ENCODE measurements at places on chromosomes 3 and 15.
A peak's percentile ranks its signal among the peaks of the same experiment; 100 is the strongest.

GRCh38 chr3:142022381-142022780 lies 127.0 kb downstream of the TFDP2 start:
- no peak for DNase-seq

DNA sequence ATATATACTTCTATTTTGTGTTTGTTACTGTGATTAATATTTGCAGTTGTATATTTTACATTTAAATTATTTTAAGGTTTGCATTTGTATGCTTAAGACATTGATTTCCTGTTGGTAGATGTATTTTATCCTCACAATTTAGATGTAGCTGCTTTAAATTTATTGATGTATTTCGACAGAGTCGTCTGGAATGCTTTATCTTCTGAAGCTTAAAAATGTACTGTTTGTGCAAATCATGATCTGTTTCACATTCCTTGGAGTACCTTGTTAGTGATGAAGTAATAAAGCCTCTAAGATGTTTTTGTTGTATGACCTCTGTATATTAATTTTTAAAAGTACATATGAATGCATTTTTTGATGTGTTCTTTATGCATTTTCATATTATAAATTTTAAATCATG lies 1.9 kb downstream of the CHD2 start:
- no peak for DNase-seq

DNA sequence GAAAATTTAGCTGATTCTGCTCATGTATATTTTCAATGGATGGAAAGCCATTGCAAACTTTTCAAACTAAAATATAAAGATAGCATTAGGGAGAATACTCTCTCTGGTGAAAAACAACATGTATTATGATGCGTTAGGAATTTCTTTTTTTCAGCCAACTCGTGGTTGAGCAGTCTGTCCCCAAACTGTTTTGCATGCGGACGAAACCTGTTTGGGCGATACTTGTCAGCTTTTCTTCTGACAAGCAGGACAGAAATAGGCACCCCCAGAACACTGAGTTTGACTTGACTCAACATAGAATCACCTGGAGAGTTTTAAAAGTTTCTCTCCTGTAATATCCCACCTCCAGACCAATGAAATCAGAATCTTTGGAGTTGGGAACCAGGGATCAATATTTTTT lies 417.5 kb upstream of the TPRG1 start:
- no peak for DNase-seq

DNA sequence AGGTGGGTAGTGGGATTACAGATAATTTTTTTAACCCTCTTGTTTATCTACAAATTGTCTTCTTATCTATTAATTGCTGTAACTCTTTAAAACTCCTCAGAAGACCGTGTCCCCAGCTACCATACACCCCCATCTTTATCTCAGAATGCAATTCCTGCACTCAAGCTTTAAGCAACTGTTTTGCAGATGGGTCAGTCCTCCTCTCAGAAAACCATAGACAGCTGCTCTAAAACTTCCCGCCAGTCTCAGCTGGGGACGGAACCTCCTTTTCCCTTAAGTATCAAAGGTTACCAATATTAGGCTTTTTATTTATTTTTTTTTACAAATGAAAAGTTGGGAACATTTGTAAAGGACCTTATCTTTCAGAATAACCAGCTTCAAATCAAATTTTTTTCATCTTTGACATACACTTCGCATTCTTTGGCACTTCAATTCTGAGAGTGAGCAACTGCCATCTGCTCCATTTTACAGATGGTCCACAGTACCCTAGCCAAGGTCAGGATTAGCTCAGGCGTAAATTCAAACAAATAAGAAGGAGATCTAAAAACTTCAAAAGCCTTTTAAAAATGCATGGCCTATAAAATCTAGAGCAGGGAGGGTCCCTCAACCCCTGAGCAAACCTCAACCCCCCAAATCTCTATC lies 1.3 kb downstream of the GATM start:
- DNase-seq = no peak

- no peak for DNase-seq
These were observed 45.7 kb downstream of the CTDSPL start for GRCh38 chr3:37907371-37907770.

- no peak for DNase-seq
These were observed 151.9 kb downstream of the ADAMTS17 start for GRCh38 chr15:100189849-100190248.

DNA sequence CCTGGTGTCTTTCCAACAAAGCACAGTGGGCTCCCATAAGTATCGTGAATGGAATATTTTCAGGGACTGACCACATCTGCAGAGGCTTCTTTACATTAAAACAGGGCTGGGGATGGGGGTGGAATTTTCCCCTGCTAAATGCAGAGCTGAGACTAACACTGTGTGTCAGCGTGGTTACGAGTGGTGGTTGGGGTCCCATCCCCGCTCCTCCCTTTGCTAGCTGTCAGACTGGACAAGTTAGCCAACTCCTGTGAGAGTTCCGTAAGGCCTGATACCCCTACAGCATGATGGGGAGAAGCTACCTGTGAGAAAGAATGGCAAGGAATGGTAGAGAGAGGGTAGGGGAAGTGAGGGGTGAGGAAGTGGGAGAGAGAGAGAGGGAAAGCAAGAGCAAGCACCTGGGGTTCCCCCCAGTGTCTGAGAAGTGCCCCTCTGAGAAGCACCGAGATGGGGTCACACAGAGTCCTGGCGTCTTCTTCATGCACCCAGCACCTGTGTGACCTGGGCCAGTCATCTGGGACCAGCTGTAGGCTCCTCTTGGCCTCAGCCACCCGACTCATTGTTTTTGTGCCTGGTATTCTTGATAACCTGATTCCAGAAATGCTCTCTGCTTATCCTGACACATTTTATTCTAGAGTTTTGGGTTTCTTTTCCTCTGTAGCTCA lies 395.8 kb downstream of the CACNA2D3 start:
- no peak for DNase-seq

DNA sequence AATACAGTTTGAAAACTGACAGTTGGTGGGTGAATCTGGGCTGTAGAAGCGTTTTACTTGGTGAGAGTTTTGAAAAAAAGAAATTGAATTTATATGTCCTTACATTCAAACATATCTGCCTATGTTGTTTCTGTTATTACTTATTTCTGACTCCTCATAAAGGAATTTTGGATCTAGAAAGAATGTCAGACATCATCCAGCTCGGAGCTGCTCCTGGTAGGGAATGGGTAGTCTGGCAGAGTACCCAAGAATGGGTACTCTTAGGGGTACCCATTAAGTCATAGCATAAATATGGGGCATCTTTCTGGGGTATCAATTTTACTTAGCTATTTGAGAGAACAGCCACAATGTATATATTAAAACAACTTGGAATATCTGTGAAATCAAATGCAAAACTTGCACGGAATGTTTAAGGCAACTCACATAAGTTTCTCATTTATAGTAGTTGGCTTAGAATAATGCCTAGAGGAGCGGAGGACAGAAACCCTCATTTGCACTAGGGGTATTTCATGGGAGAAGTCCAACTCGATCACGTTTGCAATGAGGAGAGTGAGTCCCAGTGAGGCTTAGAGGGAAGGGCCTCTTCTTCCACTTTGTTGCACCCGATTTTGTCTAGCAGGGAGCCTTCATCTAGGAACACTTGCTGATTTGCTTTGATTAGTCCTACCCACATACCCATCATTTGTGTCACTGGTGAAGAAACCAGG lies 2.4 kb upstream of the LARP6 start:
- no peak for DNase-seq

DNA sequence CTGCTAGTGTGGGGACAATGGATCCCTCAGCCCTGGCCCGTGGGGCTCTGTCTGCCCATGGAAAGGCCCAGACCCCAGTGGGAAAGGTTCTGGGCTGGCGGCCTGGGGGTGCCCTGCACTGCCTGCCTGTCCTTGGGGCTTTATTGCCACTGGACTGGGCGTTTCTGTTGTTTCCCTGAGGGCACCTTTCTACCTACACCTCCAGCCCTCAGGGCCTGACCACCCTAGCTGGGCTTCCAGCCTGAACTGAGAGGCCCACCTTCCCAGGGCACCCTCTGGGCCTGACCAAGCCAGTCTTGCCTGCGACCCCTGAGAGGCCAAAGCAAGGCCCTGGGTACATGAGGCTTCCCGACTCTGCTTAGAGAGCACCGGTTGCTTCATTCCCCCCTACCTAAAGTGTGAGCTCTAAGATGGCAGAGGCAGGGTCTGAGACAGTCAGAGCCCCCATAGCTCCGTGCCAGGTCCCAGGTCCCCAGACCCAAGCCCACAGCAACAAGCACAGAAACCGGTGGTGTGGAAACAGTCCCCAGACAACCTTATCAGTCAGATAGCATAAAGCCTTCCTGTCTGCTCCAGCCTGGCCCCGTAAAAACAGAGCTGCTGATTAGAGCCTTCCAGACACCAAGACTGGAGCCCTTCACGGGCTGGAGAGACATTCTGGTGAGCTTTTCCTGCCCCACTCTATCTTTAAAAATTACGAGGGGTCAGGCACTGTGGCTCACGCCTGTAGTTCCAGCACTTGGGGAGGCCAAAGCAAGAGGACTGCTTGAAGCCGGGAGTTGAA lies 102.8 kb downstream of the CHSY1 start:
- no peak for DNase-seq

DNA sequence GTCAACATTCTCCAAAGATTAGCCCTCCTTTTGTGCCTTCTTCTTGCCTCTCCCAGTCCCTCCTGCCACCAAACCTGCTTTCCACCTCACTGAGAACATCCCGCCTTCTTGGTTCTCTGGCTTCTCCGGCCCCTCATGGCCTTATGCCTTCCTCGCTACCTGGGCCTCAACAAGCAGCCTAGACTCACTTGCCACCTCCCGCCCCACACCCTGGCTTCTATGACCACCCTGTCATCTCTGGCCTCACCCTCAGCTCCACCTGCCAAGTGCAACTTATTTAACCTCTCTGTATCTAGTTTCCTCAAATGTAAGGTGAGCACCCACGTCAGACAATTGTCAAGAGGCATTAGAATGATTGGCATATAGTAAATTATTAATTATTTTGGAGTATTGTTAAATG lies 68.8 kb upstream of the MEX3B start:
- no peak for DNase-seq

GRCh38 chr3:148070041-148070440 lies 627.7 kb upstream of the AGTR1 start:
- DNase-seq = no peak

GRCh38 chr15:99350408-99350807 lies 99.1 kb downstream of the LRRC28 start:
- no peak for DNase-seq

GRCh38 chr15:84570164-84570735 lies 30.6 kb upstream of the ZSCAN2 start:
- peak; percentile 17 for DNase-seq

GRCh38 chr3:126947429-126947828 lies 35.5 kb upstream of the PLXNA1 start:
- DNase-seq = no peak

GRCh38 chr3:94596887-94597566 lies 534.2 kb downstream of the NSUN3 start:
- DNase-seq = no peak

- no peak for DNase-seq
These were observed 1.6 kb upstream of the SUCNR1 start for GRCh38 chr3:151871639-151872468.

DNA sequence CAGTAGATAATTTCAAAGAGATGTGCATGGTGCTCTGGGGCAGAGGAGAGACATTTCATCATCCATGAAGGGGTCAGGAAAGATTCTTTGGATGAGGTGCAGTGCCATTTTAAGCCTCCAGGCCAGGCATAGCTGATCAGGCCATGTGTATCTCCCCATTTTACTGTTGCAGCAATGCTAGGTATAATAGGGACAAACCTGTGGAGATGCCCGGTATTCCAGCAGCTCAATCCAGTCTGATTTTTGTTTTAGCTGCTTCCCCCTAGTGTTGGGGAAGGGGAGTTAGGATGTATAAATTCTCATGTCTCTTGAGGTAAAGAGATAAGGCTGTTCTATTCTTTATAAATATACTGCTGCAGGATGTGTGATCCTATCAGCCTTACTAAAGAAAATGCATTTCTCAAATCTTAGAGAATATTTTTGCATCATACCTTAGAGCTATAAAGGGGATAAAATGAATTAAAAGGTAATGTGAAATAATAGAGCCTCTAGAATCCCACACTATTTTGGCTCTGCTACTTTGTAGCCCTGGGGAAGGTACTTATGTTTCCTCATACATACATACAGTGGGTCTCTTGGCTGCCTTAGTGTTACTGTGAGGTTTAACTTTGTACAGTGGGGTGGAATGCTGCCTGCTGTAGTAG lies 5.2 kb downstream of the CDV3 start:
- no peak for DNase-seq

DNA sequence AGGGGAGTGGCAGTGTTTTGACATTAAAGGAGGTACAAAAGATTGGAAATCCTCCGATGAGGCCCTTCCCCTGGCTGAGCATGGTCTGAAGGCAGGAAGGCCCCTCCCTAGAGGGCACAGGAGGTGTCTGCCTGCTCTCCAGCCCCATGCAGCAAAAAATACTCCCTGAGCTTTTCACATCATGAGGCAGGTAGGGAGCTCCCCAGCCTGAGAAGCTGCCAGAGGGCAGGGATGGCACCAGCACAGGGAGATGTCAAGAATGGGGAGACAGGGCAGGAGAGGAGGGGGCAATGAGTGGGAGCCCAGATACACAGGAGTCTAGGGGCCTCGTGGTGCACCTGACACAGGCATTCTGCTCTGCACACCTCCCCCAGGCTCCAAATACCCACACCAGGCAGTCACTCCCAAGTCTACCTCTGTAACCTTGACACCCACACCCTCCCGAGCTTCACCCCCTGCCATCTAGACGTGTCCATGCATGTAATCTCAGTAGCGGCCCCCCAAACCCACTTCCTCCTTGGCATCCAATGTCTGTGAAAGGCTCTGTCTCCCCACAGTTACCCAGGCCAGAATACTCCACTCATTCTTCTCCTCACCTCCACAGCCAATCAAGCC lies 22.9 kb downstream of the GRAMD2A start:
- DNase-seq = no peak

GRCh38 chr3:97880267-97880666 lies 58.5 kb downstream of the CRYBG3 start:
- no peak for DNase-seq

GRCh38 chr15:101676921-101677329 lies 24.7 kb upstream of the TM2D3 start:
- DNase-seq = no peak

- no peak for DNase-seq
These were observed 413.7 kb upstream of the TBL1XR1 start for GRCh38 chr3:177610686-177611633.

GRCh38 chr15:90512276-90512675 lies 17.4 kb upstream of the CRTC3 start:
- no peak for DNase-seq

- no peak for DNase-seq
These were observed at the start of gene FGF7 for GRCh38 chr15:49423021-49423420. TSS of gene FGF7 (plus strand) at chr15:49423242. CDS start at chr15:49424298, 1,056 bp downstream.

GRCh38 chr3:66625505-66626216 lies 124.8 kb upstream of the LRIG1 start:
- no peak for DNase-seq

DNA sequence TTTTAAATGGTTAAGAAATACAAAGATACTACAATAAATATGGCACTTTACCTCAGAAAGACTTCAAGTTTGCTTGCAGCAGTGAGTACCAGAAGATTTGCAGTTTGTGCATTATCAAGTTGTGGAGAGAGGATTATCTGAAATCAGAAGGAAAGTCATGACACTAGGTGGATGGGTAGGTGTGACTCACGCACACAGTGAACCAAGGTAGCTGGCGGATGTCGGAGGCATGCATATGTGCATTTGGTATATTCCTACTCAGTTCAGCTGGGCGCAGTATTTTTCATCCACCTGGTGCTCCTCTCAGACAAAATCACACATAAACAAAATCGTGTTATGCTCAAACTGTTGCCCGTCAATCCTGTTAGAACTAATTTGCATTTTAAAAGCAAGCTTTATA lies 351.0 kb downstream of the IGSF11 start:
- DNase-seq = no peak

- DNase-seq = no peak
These were observed 246.8 kb downstream of the NR1D2 start for GRCh38 chr3:24191801-24192403.

All from activated CD4-positive, alpha-beta T cell treated with anti-CD3 and anti-CD28 coated beads, Interleukin-2, amount 50 U/mL, for 24 hours (primary cell).